Stimulated activated CD8-positive, alpha-beta memory T cell treated with anti-CD3 and anti-CD28 coated beads, Interleukin-4, amount 100 ng/mL, for 24 hours (primary cell): ENCODE measurements at places on chromosomes 3 and 15.

- no peak for DNase-seq
These were observed 34.6 kb upstream of the CMSS1 start for GRCh38 chr3:99783011-99783573.

GRCh38 chr15:100041127-100041828 lies 300.5 kb downstream of the ADAMTS17 start:
- no peak for DNase-seq

- no peak for DNase-seq
These were observed 100.2 kb upstream of the CFAP20DC start for GRCh38 chr3:59150039-59150438.

GRCh38 chr15:51620641-51621040 lies 1.9 kb downstream of the DMXL2 start:
- no peak for DNase-seq

DNA sequence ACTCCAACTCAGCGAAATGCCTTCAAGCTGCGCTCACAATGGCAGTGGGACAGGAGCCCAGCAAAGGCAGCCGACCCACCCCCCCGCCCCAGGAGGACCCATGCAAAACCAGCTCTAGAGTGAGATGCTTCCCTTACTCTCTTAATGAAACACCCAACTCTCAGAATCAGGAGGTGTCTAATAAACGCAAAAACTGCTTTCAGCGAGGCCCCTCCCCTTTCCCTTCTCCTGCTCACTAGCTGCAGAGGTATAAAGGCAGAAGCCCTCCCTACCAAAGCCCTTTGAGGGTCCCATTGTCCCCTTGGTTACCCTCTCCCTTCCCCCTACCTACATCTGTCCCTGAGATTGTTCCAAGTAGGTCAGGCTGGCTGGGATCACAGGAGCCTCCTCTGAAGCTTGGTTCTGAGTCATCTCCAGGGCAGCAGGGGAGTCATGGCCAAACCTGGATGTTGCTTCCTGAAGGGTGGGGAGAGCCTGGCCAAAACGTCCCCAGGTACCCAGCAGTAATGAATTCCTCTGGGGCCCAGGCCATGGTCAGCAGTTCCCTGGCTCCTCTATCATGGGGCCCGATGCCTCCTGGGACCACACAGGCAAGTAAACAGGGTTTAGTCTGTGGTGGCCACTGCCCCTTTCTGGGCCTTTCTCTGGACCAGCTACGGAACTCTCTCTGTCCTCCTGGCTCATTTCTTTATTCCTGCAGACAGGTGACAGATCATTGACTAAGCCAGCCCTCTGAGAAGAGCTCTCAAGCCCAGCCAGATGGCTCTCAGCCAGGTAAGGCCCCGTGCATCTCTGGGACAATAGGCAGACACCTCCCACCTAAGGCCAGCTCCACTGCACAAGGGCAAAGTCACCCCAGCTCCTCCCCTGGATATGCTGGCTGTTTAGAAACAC lies 8.6 kb downstream of the KLHL25 start:
- DNase-seq = no peak

DNA sequence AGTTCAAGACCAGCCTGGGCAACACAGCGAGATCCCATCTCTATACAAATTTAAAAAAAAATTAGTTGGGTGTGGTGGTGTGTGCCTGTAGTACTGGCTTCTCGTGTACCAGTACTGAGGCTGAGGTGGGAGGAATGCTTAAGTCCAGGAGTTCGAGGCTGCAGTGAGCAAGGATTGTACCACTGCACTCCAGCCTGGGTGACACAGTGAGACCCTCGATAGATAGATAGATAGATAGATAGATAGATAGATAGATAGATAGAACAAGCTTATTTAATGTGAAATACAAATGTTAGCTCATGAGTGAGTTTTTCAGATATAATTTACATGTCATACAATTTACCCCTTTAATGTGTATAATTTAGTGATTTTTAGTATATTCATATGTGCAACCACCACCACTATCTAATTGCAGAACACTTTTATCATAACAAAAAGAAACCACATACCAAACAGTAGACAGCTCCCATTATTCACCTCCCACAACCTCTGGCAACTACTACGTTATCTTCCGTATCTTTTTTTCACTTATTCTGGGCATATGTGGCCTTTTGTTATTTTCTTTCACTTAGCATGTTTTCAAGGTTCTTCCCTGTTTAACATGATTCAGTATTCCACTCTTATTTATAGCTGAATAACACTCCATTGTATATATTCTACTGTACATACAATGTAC lies 13.1 kb upstream of the PRRT3 start:
- DNase-seq = no peak

DNA sequence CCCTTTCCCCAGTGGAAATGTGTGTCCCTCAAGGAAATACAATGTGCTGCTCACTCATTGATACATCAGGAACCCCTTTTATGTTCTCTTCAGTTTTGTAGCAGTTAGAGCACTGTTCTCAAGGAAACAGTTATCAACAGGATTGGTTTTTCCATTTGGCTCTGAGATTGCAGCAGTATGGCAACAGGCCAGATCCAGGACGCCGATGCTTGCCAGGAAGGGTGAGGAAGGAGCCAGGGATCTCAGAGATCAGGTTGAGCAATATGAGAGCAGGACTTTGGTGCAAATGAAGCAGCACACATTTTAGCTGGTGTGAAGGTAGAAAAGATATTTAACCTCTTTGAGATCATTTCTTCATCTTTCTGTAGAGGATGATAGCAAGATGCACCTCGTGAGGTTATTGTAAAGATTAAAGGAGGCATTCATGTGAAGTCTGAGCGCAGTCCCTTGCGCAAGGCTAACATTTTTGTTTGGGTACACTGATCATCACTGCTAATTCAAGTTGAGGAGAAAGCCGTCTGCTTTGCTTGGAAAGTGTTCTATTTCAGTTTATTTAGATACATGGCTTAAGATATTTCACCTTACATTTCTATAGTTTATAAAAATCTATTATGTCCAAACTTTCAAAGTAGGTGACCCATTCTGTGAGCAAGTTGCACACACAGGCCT lies 68.5 kb downstream of the KCNH8 start:
- no peak for DNase-seq

GRCh38 chr15:70091726-70092463 lies 5.8 kb downstream of the TLE3 start:
- no peak for DNase-seq

GRCh38 chr3:8737301-8737700 lies 3.7 kb downstream of the CAV3 start:
- no peak for DNase-seq

DNA sequence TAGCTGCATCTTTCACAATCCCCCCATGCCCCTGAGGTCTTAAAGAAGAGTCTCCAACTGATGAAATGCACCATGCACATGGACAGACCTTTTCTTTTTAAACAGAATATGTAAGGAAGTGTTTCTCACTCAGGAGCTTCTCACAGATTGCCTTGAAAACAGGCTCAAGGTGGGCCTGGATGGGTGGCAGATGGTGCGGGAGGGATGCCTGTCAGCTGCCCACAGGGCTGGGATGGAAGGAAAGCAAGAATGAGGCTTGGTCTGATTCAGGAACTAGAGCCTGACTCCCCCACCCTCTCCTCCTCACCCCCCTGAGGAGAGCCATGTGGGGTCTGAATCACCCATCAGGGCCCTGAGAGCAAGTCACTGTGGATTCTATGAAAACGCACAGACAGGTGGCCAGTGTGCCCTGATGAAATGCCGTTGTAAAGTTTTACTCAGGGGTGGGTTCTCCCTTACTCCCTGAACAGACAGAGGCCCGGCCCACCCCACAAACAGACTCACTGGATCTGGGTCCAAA lies 67.2 kb downstream of the UMPS start:
- no peak for DNase-seq

DNA sequence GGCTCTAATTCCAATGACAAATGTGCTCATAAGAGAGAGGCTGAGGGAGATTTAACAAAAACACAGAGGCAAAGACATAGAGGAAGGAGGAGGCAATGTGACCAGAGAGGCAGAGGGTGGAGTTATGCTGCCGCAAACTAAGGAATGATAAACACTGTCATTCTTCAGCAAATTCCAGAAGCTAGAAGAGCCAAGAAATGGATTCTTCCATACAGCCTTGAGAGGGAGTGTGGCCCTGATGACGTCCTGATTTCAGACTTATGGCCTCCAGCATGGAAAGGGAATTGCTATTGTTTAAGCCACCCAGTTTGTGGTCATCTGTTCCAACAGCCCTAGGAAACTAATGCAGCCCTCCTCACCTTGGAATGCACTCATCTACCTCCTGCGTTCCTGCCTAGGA lies 30.5 kb downstream of the CD47 start:
- DNase-seq = no peak

DNA sequence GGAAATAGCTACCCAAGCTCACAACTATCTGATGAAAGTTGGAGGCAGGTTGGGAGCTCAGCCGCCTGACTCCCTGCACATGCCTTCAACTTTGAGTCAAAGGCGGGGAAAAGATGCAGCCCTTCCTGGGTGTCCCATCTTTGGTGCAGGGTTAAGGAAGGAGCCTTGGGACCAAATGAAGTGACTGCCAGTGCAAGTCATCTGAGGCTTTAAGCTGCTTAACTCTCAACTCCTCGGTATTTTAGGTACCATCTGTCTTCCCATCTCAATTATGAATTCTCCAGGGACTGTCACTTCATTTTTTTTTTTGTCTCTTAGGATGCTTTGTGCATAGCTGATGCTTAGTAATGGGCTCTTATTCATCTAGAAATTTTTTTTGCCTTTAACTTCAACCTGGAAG lies 408.8 kb upstream of the C2CD4B start:
- no peak for DNase-seq

DNA sequence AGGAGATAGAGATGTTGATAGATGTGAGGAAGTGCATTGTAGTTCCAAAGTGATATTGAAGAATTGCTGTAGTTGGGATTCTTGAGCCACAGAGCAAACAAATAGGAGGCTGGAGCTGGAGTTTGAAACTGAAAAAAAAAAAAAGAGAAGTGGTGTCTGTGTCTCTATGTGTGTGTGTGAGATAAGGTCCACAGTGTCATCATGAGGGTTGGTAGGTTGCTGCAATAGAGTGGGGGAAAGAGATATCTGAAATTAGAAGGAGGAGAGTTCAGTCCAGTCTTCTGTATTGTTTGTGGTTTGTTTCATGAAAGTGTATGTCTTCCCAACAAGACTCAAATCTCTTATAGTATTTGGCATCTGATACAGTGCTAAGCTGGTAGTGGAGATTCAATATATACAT lies 37.3 kb upstream of the CACNA1D start:
- no peak for DNase-seq

GRCh38 chr15:93479715-93480114 lies 390.7 kb upstream of the RGMA start:
- no peak for DNase-seq

DNA sequence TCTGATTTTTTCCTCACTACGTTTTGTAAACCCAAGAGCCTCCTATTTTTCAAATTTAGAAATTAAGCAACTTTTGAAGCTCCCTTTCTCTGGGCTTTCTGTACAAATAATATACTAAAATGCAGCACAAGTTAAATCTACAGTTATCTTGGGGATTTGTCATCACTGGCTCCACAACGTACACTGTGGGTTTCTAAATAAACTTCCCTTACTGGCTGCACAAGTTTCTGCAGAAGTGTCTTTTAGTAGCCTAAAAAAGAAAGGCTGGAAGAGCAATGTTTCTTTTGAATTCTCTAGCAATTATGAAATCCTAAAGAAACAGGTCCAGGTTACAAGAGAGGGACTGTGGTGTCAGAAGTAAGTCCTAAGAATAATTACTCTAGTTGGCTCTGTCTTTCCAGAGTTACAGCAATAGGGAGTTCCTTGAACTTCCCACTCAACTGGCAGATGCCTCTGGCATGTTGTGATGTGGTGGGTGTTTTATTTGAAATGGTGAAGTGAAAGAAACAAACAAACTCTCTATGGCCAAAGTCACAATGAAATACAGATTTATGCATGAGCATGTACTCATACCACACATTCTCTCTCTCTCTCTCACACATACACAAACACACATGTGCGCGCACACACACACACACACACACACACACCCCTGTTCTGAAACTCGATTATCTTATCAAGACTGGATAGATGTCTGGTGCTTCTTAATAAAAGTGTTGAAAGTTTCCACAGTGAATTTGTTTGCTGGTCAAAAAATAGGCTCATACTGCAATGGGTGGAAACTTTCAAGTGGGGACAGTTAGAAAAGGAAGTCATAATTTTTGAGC lies 198.2 kb downstream of the SSR3 start:
- DNase-seq = no peak

DNA sequence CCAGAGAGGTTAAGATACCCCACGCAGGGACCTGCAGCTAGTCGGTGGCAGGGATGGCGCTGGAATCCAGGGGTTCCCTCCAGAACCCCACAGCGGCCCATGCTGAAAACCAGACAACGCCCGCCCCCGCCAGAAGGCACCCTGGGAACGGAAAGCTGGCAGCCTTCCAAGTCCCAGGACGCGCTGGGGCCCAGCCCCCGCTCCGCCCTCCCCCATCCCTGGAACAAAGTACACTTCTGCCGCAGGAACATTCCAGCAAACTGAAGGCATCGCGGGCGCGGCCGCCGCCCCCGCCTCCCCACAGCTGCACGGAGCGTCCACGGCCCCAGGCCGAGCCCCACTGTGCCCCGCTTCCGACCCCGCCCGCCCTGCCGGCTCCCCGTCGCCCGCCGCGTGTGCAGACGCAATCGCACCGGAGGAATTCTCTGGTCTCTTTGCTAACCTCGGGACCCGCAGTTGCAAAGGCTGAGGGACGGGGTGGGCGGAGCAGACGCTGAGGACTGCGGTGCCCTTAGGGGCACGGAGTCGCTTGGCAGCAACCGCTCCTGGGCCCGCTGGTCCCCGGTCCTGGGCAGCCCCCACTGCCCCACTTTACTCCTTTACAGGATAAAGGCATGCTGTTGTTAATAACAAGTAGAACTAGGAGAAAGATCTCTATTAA lies 44.8 kb upstream of the RNU6-1 start:
- DNase-seq = peak; percentile 38

GRCh38 chr3:58084788-58085543 lies 76.7 kb downstream of the FLNB start:
- no peak for DNase-seq

DNA sequence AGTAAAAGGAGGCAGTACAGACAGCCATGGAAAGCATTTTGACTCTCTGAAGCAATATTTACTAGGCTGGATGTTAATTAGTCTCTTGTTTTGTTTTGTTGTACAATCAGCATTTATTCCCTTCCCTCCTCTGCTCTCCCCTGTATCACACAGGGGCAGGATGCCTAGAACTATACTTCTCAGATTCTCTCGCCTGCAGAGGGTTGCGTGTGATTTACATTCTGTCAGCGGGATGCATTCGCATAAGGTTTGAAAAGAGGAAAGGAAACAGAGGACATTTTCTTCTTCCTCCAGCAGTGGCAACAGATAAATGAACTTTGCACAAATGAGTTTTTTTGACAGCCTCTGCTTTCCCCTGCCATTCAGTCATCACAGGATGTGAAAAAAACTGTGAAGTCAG lies 188.3 kb downstream of the RSL24D1 start:
- no peak for DNase-seq
